Activated naive CD4-positive, alpha-beta T cell (primary cell): ENCODE measurements at places on chromosomes 5 and 9.

GRCh38 chr9:21481470-21482056 lies 550 bp downstream of the IFNE start:
- no peak for DNase-seq

GRCh38 chr9:14779566-14780022 lies 57.1 kb upstream of the CER1 start:
- no peak for DNase-seq

DNA sequence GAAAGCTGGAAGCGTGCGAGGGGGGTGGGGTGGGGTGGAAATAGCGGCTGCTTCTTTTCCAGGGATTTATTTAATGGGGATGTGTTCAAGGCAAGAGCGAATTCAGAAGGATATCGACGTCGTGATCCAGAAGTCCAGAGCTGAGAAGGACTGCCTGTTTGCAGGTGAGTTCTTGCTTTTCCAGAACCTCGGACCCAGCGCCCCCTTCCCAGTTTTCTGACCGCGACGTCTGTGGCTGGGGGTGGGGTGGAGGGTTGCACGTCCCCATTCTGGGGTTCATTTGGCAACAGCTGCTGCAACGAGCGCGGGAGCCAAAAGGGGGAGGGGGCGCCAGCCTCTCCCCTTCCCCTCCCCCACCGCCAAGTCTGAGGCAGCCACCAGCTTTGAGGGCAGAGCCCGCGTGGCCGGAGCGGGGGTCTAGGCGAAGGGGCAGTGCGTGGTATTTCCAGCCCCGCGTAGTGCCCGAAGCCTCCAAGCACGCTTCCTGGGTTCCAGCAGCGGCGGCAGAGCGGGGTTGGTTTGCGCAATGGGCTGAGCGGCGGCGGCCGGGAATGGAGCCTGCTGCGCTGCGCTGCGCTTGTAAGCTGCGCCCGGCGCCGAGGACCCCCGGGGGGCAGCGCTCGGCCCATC lies 701 bp downstream of the PARP8 start:
- DNase-seq = peak; percentile 40

- DNase-seq = no peak
Observed at GRCh38 chr5:19208397-19208796, 779.6 kb downstream of the CDH18 start.

GRCh38 chr5:112342389-112342788 lies 76.7 kb downstream of the EPB41L4A start:
- no peak for DNase-seq

GRCh38 chr5:2317540-2317939 lies 433.9 kb downstream of the IRX2 start:
- DNase-seq = no peak

DNA sequence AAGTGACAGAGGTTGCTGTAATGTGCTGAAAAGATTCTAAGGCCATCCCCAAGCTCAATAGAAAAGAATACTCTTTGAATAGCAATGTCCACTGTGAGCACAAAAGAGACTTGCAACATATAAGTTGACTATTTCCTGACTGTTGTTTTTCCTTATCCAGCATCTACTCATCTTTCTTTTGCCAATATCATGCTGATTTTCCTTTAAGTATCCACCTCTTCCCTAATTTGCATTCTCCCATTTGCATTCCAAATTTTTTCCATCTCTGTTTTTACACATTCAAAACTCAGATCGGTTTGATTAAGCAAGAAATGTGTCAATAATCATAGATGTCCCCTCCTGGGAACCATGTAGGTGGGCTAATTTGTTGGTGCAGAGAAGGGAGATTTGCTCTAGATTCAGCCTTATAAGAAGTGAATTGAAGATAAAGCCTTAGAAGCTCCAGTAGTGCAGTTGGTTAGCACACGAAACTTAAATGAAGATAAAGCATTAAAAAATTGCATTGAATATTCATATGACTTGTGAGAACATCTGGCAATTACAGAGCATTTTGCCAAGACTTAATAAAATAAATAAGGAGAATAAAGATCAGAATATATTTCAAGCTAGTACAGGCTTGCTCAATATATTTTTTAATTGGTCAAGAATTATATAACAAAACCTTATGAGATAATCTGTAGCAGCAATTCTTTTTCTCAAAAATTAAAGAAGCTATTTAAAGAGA lies 267.6 kb downstream of the TMEM167A start:
- no peak for DNase-seq

DNA sequence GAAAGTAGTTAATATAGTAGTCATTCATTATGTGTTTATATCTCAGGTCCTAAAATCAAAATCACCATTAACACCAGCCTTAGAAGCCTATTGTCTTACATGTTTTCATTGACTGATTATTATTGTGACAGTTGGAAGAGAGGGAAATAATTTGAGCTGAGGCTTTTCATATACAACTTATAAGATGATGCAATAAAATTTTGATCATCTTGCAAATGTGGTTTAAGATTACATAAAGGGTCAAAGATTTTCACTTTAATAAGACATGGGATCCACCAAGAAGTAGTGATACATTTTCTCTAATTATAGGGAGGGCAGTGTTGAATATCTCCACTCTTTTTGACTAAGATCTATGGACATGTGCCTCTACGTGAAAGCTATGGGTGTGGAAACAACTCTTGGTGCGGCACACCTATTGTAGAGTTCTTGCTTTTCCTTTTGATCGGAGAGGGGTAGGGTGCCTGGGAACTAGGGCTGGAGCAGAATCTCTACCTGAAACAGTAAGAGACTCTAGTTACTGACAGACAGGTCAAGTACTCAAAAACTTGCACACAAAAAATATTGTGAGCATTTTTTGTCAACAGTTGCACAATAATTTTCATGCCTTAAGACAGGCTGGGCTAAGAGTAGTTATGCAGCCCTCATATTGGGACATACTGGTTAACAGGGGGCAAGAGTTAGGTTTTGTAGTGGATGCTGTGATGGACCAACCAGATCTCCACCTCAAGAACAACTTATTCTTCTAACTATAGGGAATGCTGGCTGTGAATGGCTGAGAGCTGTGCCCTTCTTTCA lies 139.3 kb upstream of the FST start:
- DNase-seq = no peak

- DNase-seq = no peak
Observed at GRCh38 chr9:81445331-81445921, 243.9 kb downstream of the TLE1 start.

DNA sequence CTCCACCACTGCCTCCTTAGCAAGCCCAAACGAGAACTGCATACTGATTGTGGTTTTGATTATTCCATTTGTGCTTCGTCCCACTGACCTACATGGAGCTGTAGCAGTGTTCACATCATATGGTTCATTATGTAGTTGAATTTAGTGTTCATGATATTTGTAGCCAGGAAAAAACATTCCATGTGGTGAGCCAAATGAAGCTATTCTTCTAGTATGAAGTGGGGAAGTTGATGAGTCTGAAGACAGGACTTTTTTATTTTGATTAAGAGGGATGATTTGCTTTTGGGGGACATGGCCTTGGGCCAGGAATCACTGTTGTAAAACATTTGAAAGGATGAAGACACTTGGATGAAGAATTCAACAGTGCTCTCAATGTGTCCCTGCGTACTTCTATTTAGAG lies 192.9 kb upstream of the SLC27A6 start:
- no peak for DNase-seq

DNA sequence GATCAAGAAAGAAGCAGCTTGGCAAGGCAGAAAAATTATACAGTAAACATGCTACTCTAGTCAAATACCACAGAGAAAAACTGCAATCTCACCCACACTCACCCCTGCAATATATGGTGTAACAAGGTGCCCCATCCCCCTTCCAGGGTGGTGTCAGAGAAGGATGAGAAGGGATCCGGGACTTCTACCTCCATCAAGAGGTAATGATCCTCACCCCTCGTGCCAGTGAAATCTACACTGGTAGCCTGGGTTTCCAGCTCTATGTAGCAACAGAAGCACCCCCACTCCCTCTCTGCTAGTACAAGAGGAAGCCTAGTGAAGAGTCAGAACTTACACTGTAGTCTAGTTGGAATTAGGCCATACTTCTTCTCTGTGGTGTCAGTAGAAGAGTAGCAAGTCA lies 18.9 kb downstream of the SLCO4C1 start:
- DNase-seq = no peak

GRCh38 chr5:143583409-143583808 lies 179.9 kb upstream of the NR3C1 start:
- DNase-seq = no peak

DNA sequence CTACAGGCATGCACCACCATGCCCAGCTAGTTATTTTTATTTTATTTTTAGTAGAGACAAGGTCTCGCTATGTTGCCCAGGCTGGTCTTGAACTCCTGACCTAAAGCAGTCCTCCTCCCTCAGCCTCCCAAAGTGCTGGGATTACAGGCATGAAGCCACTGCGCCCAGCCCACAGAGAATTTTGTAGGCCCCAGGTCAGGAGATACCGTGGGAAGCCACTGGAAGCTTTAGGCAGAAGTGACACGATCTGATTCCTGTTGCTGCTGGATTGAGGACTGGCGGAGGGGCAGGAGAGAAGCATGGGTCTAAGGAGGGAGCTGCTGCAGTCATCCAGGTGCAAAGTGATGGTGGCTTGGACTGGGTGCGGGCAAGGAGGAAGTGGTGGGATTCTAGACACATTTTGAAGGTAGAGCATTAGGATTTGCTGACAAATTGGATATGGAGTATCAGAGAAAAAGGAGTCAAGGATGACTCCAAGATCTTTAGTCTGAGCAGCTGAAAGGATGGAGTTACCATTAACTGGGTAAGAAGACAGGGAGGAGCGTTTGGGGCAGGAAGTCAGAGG lies 20.7 kb downstream of the TCF7 start:
- DNase-seq = no peak

- no peak for DNase-seq
Observed at GRCh38 chr9:110782701-110783100, 114.1 kb downstream of the MUSK start.

DNA sequence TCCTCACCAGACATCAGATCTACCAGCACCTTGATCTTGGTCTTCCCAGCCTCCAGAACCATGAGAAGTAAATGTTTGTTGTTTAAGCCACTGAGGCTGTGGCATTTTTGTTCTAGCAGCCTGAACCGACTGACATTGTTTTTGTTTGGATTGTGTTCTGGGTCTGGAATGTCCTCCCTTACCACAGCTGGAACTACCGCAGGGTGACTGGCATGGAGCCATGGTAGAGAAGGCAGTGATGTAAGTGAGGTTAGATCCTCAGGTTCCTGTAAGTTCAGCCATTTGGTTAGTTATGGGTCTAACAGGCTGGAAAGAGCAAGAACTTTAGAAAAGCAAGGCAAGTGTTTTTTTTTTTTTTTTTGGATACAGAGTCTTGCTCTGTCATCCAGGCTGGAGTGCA lies 209.3 kb downstream of the DAB2IP start:
- no peak for DNase-seq
